Endothelial cell (in vitro differentiated cells): ENCODE measurements at places on chromosomes 16 and 17.

- no peak for DNase-seq
- H3K27me3 ChIP-seq, result no peaks in the 10 kb centered on the region
- no peaks in the 10 kb centered on the region for H3K4me1 ChIP-seq
- H3K4me3 ChIP-seq, result no peak overlapping the region
Observed at GRCh38 chr17:70995997-70996396, 826.7 kb downstream of the KCNJ2 start.

- H3K36me3 ChIP-seq, result no peaks in the 10 kb centered on the region
- H3K4me1 ChIP-seq, result no peaks in the 10 kb centered on the region
Observed at GRCh38 chr16:88442383-88442726, 10.7 kb upstream of the ZFPM1 start.

GRCh38 chr17:64218066-64218465 is 45.0 kb downstream of the TEX2 start:
- H3K4me3 ChIP-seq, result no peak overlapping the region
- peaks cover 47% of the 10 kb centered on the region for H3K4me1 ChIP-seq
- no peak for DNase-seq
- H3K27me3 ChIP-seq, result no peaks in the 10 kb centered on the region
- H3K36me3 ChIP-seq, result peaks cover 8% of the 10 kb centered on the region
- H3K27ac ChIP-seq, result no peak overlapping the region

DNA sequence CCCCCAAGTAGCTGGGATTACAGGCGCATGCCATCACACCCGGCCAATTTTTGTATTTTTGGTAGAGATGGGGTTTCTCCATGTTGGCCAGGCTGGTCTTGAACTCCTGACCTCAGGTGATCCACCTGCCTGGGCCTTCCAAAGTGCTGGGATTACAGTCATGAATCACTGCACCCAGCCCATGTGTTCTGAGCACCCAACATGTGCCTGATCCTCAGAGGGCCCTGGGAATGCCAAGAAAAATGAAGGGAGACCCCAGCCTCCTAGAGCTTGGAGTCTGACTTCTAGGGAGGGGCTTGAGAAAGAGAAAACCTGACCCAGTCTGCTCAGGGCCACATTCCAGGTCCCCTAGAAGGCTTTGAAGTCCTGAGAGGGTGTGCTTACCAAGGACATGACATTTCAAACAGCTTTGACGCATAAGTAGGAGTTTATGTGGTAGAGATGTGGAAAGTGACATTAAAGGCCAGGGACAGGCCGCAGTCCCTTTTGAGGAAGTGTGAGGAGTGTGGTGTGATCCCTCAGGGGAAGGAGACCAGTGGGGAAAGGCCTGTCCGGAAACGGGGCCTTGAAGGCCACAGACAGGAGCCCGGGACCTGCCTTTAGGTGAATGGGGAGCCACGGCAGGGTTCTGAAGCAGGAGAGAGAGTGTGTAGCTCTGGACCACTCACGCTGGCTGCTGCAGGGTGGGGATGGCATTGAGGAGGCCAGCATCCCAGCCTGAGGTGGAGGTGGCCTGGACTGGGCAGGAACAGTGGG is 1.1 kb upstream of the CCL22 start:
- no peak overlapping the region for H3K4me3 ChIP-seq
- no peaks in the 10 kb centered on the region for H3K36me3 ChIP-seq
- no peak for DNase-seq
- H3K27ac ChIP-seq, result peak overlapping the region; percentile 50

DNA sequence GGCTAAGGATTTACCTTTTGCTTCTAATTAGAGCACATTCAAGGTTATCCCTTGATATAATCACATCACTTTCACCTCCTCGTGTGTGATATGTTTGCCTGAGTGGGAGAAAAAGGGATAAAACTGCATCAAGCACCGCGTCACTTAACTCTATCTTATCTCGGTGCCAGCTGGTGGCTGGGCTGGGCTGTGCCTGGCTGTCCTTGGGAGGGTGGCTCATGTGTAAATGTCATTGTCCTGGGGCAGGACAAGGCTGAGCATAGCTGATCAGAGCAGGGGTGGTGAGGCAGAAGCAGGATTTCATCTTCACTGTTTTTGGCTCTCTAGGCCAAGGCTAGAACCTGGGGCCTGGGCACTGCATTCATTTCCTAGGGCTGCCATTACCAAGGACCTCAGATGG is 105.3 kb downstream of the RAP1GAP2 start:
- no peak overlapping the region for H3K27ac ChIP-seq
- DNase-seq, result no peak
- no peaks in the 10 kb centered on the region for H3K36me3 ChIP-seq
- H3K4me3 ChIP-seq, result no peak overlapping the region
- H3K4me1 ChIP-seq, result no peaks in the 10 kb centered on the region

DNA sequence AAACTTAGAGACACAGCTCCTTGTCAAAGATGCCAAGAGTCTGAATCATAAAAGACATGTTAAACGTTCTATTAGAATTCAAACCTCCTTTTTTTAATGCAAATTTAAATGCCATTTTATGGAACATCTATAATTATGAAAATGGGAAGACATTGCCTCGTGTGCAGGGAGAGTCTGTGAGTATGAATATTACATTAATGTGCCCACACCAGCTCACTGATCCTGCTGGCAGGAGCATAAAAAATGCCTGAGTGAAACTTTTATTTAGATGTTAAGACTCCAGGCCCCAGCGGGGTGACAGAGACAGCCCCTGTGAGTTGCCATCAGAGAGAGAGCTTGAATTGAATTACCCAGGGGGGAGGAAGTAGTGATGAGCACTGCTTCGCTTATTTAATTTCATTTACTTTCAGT is 84.8 kb downstream of the SNX11 start:
- no peaks in the 10 kb centered on the region for H3K36me3 ChIP-seq
- H3K4me1 ChIP-seq, result peaks cover 18% of the 10 kb centered on the region
- no peak for DNase-seq
- no peak overlapping the region for H3K27ac ChIP-seq

DNA sequence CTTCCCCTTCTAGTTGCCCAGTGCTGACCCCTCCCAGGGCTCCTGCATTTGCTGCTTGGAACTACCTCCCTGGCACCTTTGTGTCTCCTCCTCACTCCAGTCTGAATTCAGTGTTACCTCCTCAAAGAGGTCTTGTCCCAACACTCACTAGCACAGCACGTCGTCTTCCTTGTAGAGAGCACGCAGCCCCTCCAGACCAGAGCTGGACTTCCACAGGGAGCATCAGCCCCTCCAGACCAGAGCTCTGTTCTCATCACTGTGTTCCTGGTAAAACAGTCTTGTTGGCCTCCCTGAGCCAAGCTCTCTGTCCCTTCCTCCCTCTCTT is 27.8 kb upstream of the MGAT5B start:
- peaks cover 1% of the 10 kb centered on the region for H3K27me3 ChIP-seq
- no peak overlapping the region for H3K4me3 ChIP-seq
- H3K27ac ChIP-seq, result no peak overlapping the region
- H3K4me1 ChIP-seq, result peaks cover 27% of the 10 kb centered on the region

DNA sequence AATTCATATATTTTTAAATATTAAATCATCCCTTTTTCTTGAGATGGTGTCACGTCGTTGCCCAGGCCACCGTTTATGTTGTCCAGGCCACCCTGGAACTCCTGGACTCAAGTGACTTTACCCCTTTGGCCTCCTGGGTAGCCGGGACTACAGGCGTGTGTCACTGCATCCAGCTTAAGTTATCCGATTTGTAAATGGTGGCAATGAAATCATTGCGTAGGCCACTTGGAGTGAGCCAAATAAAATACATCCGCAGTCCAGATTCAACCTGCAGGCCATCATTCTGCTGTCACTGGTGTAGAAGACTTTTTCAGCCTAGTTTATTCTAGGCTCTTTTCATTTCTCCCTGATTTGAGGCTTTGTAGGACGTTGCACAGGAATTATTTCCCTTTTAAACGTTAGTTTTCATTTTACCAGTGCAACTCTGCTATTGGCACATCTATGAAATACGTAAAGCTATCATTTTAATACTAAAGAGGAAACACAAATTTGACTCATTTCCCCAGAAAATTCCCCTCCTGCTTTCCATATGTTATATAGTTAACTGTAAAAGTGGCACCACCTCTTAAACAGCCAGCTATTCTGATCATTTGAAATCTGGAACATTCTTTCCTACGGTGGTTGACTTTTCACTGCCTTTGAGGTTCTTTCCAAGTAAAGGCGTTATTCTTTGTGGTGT is 449.8 kb downstream of the MAF start:
- peaks cover 25% of the 10 kb centered on the region for H3K4me1 ChIP-seq
- H3K27me3 ChIP-seq, result peaks cover 1% of the 10 kb centered on the region
- no peak overlapping the region for H3K4me3 ChIP-seq
- H3K27ac ChIP-seq, result no peak overlapping the region
- DNase-seq, result no peak

GRCh38 chr17:32769846-32770245 is 107.1 kb downstream of the MYO1D start:
- H3K27ac ChIP-seq, result no peak overlapping the region
- no peak for DNase-seq
- no peak overlapping the region for H3K4me3 ChIP-seq
- H3K36me3 ChIP-seq, result no peaks in the 10 kb centered on the region

- peaks cover 2% of the 10 kb centered on the region for H3K27me3 ChIP-seq
- no peak overlapping the region for H3K4me3 ChIP-seq
- no peak for DNase-seq
- no peaks in the 10 kb centered on the region for H3K36me3 ChIP-seq
- no peak overlapping the region for H3K27ac ChIP-seq
Observed at GRCh38 chr16:73231379-73231778, 183.5 kb upstream of the ZFHX3 start.

DNA sequence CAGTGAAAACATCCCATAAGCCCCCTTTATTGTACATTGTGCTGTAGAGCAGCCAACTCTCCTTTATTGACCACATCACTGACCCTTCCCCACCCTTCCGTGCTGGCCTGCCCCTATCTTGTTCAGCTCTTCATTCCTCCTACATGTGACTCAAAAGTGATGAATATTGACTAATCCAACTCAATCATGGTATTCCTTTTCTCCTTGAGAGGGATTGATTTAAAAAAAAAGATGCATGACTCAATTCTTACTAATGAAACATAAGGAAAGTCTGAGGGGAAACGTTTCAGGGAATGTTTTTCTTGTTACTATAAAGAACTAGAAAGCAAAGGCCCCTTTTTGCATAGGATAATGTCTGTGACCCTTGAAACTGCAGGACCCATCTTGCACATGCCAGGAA is 125.2 kb upstream of the SOX9 start:
- no peaks in the 10 kb centered on the region for H3K4me1 ChIP-seq
- no peak overlapping the region for H3K4me3 ChIP-seq
- H3K36me3 ChIP-seq, result no peaks in the 10 kb centered on the region

GRCh38 chr17:61002316-61002736 is 324.7 kb downstream of the BCAS3 start:
- H3K36me3 ChIP-seq, result no peaks in the 10 kb centered on the region
- H3K4me3 ChIP-seq, result no peak overlapping the region
- no peak for DNase-seq
- H3K4me1 ChIP-seq, result peaks cover 5% of the 10 kb centered on the region
- H3K27me3 ChIP-seq, result no peaks in the 10 kb centered on the region
- no peak overlapping the region for H3K27ac ChIP-seq

DNA sequence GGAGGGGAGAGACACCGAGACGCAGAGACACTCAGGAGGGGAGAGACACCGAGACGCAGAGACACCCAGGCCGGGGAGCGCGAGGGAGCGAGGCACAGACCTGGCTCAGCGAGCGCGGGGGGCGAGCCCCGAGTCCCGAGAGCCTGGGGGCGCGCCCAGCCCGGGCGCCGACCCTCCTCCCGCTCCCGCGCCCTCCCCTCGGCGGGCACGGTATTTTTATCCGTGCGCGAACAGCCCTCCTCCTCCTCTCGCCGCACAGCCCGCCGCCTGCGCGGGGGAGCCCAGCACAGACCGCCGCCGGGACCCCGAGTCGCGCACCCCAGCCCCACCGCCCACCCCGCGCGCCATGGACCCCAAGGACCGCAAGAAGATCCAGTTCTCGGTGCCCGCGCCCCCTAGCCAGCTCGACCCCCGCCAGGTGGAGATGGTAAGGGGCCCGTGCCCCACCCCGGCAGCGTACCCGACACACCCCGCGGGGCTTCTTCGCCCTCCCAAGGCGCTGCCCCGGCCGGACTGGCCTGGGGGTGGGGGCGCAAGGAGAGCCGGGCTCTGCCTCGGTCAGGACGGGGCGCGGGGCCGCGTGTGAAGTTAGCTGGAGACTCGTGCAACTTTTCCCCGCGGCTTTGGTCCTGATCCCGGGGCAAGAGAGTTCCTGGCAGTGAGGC is 427 bp downstream of the PPP1R1B start:
- DNase-seq, result no peak
- H3K36me3 ChIP-seq, result no peaks in the 10 kb centered on the region
- H3K4me3 ChIP-seq, result peak overlapping the region; percentile 81
- peaks cover 16% of the 10 kb centered on the region for H3K4me1 ChIP-seq
- no peak overlapping the region for H3K27ac ChIP-seq

GRCh38 chr17:48579471-48579759 is 1.3 kb upstream of the HOXB4 start:
- H3K27me3 ChIP-seq, result peaks cover 46% of the 10 kb centered on the region
- DNase-seq, result no peak
- peaks cover 50% of the 10 kb centered on the region for H3K4me1 ChIP-seq
- no peaks in the 10 kb centered on the region for H3K36me3 ChIP-seq
- H3K4me3 ChIP-seq, result peak overlapping the region; percentile 90

- no peaks in the 10 kb centered on the region for H3K4me1 ChIP-seq
- no peaks in the 10 kb centered on the region for H3K36me3 ChIP-seq
- no peak overlapping the region for H3K4me3 ChIP-seq
- H3K27me3 ChIP-seq, result no peaks in the 10 kb centered on the region
- no peak for DNase-seq
Observed at GRCh38 chr16:79077346-79077745, 523.2 kb downstream of the MAF start.

DNA sequence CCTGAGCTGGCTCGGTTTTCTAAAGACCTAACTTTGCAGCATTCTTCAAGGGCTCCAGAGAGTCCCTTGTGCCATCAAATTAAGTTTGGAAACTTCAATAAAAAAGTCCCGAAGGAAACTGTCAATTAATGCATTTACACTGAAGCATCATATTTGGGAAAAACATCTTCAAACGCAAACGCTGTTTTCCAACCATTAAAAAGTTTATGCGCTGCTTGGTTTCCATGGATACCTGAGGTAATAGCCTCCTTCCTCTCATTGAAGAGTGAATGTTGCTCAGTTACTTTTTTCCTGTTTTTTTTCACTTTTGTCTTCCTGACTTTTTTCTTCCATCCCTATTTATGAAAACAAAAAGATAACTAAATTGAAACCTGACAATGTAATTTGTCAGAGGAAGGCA is 399.1 kb downstream of the MAF start:
- H3K27me3 ChIP-seq, result peaks cover 3% of the 10 kb centered on the region
- H3K4me3 ChIP-seq, result no peak overlapping the region
- peaks cover 40% of the 10 kb centered on the region for H3K4me1 ChIP-seq
- peak overlapping the region; percentile 96 for H3K27ac ChIP-seq
- DNase-seq, result no peak

DNA sequence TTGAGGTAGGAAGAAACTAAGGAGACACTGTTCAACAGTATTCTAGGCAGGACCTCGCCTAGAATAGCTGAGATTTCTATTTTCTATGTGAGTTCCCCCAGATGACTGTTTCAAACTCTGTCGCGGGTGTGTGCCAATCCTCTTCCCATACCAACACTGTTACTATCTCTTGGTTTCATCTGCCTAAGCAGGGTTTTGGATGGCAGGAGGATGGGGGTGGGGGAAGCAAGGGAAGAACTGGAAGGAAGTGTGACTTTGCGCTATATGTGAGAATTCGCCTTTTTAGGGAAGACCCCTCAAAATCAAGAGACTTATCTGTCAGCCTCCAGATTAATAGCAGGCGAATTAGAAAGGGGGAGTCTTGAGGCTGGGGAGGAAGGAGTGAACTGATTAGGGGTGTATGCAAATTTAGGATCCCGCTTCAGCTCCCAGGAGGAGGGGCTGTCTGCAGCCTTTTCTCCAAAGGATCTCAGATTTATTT is 521 bp upstream of the G6PC3 start:
- H3K4me1 ChIP-seq, result peaks cover 33% of the 10 kb centered on the region

GRCh38 chr17:76523084-76524037 is 14.1 kb downstream of the CYGB start:
- H3K4me1 ChIP-seq, result peaks cover 9% of the 10 kb centered on the region
- DNase-seq, result peak; percentile 87
- H3K27me3 ChIP-seq, result peaks cover 2% of the 10 kb centered on the region
